Colonic mucosa (tissue), 4 donors: ENCODE measurements at places on chromosomes 5 and 9.
A peak's percentile ranks its signal among the peaks of the same experiment; 100 is the strongest.

DNA sequence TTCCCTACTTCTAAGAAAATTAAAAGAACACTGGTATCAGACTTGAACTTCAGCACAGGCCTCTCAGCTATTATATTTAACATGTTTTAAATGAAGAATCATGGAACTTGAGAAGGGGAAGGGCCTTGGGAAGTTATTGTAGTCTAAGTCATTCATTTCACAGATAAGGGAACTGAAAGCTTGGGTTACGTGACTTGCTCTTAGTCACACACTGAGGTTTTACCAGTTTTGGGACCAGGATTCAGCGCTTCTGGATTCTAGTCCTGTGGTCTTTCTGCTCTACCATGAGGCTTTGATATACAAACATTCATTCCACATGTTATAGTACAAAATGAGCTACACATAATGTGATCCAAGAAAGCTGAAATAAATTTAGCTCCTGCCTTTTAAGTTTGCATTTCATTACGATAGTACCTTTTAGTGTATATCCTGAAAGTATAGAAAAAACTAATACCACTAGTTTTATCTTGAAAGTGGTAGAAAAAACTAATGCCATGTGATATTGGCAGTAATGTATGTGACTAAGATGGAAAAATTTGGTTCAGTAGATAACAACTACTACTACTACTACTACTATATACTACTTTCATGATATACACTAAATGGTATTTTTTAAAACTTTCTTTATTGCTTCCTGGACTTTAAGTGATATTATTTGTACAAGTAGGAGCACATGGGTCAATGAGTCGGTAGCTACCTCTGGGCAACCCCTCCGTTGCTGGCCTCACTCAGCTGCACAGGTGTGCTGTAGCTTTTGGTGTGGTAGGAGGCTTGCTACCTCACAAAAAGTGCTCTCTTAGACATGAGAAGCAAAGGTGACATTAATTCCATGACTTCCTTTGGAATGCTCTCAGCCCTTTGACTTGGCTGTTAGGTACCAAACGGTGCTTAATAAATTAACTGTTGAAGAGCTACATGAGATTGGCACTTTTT, 40.7 kb downstream of the F2RL2 start:
- DNase-seq, result no peak

DNA sequence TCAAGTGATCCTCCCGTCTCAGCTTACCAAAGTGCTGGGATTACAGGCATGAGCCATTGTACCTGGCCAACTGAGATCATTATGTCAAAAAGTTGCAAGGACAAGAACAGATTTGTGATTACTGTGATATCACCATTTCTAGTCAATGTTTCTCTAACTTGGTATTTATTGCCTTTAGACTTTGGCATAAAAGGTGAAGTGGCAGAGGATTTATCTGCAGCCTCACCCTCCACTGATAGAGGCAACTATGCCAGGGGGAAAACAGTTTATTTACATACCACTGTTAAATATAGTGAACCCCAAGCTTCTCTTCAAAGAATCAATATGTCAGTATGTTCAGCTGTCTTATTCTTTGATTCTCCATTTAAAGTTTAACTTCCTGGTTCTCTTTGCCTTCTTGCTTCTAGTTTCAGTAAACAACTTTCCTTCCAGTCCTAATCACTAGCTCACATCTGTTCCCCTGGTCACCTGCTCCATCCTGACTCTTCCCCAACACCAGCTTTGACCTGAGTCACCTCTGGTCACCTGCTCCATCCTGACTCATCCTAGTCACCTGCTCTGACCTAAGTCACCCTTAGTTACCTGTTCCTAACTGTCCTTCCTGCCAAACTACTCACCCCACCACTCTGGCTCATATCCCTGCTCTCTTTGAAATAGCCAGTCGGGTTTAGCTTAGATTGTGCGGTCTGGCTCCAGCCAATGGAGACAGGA, 29.9 kb downstream of the SEMA6A start:
- DNase-seq, result peak; percentile 76

DNA sequence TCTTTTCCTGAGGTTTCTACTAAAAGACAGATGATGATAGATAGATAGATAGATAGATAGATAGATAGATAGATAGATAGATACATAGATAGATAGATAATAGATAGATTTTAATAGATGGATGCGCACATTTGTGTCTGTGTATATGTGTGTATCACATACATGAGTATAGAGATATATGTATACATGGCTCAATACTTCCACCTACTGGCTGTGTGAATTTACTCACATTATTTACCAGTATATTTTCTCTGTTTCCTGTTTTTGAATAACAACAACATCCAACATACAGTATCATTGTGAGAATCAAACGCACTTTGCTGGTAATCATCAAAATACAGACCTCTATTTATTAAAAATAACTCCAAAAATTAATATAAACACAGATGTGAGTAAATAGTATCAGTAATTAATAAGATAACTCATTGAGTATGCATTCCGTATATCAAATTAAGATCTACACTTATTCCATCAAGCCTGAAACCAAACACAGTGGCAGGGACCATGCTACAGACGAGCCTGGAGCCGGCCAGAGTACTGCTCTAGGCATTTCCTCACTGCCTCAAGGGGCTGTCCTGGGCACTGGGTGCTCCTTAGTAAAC, 338.0 kb downstream of the SEMA5A start:
- DNase-seq, result no peak

DNA sequence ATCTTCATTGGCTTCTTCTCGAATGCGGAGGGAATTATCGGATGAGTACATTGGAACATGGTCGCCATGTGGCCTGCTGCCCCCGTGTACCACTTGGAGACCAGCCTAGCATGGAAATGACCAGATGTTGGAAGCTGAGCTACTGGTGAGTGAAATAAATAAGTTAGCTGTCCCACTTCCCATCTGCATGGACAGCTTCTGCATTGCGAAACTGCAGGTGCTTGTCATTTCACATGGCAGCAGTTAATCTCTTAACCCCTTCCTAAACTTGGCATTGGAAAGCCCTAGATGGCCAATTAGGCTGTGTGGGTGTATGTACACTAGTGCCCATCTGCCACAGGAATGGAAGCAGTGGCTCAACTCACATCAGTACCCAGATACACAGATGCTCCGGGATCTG, 246.6 kb upstream of the IL12B start:
- DNase-seq, result no peak

GRCh38 chr5:95445995-95446394, 54.8 kb downstream of the FAM81B start:
- DNase-seq, result no peak

DNA sequence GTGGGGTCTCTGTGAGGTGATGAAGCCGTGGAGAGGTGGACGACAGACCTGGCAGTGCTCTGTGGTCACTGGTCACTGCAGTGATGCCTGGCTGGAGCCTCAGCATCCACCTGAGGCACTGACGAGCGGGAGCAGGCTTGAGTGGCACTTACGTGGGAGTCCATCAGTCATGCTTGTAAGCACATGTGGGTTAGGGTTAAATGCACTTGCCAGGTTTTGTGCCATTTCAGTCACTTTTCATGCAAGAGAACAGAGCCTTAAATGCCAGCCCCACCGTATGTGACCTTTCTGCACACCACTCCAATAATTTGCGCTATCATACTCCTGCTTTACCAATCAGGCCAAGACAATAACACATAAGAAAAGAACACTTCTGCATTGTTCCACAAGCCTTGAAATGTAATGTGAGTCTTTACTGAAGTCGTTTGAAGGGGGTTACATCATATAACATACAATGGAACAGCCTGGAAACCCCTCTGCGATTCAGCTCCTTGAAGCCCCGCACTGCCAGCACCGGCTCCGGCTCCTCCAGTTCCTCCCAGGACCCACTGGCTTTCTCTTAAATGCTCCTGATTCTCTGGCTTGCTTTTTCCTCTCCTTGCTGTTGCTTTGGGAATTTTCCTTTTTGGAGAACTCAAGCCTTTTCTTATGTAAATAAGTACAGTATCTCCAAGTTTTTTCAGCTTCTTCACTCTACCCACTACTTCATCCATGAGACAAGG, 59.4 kb upstream of the CTXN3 start:
- DNase-seq, result no peak

DNA sequence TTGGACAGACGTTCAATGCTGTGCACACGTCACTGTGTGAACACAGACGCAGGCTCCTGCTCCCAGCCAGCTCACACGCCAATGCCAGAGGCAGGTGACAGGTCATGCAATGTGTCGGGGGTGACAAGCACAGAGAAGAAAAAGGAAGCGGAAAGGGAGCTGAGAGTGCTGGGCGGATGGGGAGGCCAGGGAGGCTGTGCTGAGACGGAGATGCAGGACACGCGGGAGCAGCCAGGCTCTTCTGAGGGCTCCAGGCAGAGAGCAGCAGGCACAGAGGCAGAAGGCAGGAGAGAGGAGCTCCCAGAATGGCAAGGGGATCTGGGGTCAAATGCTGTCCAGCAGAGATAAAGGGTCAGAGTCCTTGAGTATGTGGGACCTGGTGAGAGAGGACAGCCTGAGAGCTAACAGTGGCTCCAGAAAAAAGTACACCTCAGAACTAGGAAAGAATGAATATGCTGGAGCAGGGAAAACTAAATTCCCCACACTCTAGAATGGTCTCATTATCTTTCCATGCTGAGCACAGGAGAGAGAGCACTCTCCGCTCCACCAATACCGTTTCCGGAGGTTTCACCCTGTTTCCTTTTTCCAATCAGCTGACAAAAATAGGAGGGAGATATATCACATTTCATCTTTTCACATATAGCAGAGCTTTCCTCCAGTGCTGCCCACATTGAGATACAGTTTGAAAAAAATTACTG, 32.8 kb upstream of the NSMF start:
- DNase-seq, result no peak

- no peak for DNase-seq
Measured at GRCh38 chr5:137564398-137564961, 65.4 kb upstream of the SPOCK1 start.

DNA sequence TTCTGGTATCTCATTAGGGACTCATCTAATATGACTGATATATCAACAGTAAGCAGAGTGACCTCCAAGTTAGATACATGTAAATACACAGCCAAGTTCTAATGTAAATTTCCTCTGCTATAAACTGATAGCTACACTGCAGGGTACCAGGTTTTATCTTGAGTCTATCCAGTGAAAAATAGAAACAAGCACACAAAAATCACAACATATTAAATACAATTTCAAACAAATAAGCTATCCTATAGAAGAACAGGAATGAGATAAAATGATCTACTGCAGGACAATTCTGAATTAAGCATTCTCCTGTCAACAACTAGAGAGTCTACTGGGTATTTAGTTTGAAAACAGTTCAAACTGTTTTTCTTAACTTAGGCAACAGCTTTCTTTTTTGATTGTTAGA, 42.7 kb downstream of the NR3C1 start:
- DNase-seq, result no peak

- DNase-seq, result no peak
Measured at GRCh38 chr9:77594963-77595362, 53.2 kb downstream of the GNA14 start.

DNA sequence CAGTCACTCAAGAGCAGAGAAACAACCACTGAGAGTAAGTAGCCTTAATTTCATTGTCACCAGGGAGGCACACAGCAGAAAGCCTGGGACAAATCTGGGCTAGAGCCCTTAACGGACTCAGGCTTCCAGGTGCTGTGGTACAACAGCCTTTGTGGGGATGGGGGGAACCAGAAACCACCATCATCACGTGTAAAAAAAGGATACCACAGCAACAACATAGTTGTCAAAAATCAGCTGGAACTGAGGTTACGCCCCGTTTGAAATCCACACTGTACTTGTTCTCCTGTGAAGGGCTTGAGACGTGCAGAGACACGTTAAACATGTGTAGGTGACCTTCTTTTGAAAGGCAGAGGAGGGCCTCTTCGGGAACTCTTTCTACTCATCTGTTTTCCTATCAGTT, 16.6 kb upstream of the PLPP1 start:
- DNase-seq, result no peak

DNA sequence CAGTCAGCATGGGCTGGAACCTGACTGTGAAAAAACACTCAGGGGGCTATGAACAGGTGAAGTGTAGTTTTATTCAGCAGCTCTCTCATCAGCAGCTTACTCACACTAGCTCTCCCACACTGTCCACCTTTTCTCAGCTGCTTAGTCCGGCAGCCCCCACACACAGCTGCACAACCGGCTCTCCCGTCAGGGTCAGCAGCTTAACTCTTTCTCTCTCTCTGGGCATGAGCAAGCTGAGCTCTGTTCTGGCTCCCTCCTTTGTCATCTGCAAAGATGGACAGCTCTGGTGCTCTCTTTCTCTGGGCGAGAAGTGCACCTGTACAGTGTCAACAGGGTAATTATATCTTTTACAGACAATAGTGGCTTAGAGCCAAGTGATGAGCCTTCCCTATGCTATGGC, 8.2 kb downstream of the DMAC1 start:
- no peak for DNase-seq

DNA sequence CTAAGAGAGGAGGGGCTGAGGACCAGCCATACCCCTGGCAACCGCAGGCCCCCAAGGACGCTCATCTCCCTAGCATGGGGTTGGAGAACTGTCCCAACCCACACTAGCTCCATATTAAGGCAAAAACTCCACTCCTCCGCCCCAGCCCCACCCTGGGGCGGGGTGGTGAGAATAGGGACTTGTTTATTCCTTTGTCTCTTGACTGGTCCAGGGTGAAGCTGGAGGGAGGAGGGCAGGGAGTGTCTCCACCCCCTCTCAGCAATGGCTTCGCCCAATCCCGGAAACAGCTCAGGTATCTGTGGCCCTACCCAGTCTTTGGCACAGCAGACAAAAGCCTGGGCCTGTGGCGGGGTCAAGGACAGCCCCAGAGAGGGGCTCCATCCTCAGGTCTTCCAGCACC, 16.9 kb downstream of the PRRX2 start:
- DNase-seq, result peak; percentile 85

- no peak for DNase-seq
Measured at GRCh38 chr5:59712836-59713497, 180.6 kb downstream of the PDE4D start.

DNA sequence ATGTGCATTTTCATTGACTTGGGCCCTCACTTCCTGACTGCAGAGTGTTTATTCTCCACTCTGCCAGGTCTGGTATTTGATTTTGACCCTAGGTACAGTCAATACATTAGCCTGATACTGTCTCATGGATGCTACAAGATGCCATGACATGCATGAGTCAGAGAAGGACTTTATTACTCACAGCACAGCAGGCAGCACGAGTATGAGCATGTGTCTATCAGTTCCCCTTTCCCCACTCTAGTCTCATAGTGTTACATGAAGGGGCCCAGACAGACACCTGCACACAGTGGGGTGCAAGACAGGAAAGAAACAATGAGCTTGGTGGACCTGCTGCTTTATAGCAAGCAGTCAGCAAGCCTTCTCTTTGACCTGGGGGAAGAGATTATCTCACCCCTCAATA, 19.6 kb downstream of the ITGA2 start:
- DNase-seq, result no peak

DNA sequence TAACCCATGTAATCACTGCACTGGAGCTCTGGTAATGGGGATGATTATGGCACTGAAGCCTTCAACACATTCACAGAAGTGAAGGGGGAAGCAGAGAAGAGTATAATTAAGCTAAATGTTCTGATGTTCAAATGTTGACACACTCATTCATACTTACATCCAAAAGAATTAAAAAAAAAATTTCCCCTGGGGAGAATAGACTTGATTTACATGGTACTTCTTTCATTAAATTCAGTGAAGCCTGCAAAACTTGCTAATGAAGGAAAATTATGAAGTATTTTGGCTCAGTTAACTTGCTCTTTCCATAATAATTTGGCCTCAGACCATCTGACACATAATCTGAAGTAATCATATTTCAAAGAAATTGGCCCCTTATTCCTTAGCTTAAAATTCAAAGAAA, 428.8 kb downstream of the SH3GL2 start:
- DNase-seq, result no peak
